ENCODE measurements at places on chromosomes 3 and 15. TPM values are rescaled to one million over a fixed set of nuclear protein-coding genes. Genes with fewer than 3 reads are reported as not detected.

IQCF5 gene
- total RNA-seq: not detected

SPINK8 gene
- total RNA-seq: not detected

ACTC1 gene
- 1.7 TPM for total RNA-seq

- DNase-seq: no peak
- H3K27me3 ChIP-seq: no peaks in the 10 kb centered on the region
- H3K27ac ChIP-seq: no peak overlapping the region
- H3K4me1 ChIP-seq: no peaks in the 10 kb centered on the region
- H3K36me3 ChIP-seq: no peaks in the 10 kb centered on the region
- H3K4me3 ChIP-seq: no peak overlapping the region
Measured at GRCh38 chr3:128367761-128368160, 98.9 kb downstream of the DNAJB8 start.

DNA sequence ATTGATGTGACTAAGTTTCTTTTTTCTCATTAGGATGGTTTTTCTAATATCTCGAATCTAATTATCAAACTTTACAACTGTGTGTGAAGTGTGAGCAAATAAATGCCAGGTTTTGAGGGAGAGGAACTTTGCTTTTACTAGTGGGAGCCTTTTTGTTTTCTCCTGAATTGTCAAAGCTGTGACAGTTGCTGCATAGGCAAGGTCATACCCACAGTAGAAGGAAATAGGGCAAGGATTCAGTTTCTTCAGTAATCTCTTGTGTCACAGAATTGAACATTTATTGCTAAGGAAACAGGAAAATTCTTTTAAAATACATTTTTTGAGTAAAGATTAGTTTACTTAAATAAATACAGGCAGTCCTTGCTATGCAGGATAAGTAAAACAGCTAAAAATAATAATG, 19.5 kb downstream of the GMPS start:
- no peak overlapping the region for H3K4me3 ChIP-seq
- no peaks in the 10 kb centered on the region for H3K27me3 ChIP-seq
- H3K36me3 ChIP-seq: no peaks in the 10 kb centered on the region

KNG1 gene
- total RNA-seq: 88.9 TPM

DNA sequence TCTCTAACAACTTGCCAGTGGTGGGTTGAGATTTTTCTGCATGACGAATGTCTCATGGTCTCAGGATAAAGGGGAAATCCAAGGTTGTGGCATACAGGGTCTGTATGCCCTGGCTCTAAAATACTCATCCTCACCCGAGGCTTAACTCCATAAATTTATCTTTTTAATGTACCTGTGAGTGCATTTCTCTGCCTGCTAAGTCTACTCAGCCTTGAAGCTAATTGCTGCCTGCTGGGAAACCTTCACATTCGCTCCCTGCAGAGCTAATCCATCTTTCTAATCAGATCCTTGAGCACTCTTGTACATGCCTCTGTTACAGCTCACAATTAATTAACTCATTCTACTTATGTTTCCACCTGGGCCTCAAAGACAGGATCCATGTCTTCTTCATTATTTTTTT, 93.8 kb downstream of the CMSS1 start:
- H3K27me3 ChIP-seq: no peaks in the 10 kb centered on the region
- no peak overlapping the region for H3K4me3 ChIP-seq
- no peak for DNase-seq

DNA sequence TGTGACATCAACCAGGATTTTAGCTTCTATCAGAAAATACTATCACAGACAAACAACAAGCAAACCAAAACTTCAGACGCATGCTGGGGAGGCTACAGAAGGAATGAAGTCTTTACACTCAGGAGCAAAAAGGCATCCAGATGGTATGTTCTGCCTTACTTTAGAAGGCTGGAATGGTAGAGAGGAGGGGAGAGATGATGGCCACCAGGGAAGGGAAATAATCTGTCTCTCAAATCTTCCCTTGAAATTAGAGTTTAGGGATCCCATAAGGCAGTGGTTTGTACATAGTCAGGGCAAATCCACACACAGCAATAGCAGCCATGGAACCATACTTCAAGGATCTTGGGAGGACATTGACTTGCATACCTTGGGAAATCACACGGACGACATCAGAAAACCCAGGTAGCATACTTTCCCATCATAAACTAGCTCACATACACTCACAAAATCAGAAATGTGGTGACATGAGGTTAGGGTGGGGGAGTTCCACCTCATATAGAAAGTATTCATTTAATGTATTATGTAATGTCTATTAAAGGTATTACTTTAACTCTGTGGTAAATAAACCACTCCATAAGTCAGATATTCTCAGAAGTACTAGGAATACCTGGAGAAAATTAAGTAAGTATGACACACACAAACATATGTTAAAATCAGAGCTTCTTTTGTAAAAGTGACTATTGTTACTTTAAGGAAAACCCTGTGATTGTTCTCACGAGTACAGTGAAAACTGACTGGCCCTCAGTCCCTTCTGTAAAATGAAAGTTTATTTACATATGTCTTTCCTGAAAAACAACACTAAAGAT, 9.4 kb downstream of the BTLA start:
- H3K36me3 ChIP-seq: no peaks in the 10 kb centered on the region
- H3K27ac ChIP-seq: no peak overlapping the region
- no peaks in the 10 kb centered on the region for H3K4me1 ChIP-seq
- H3K27me3 ChIP-seq: no peaks in the 10 kb centered on the region
- DNase-seq: no peak

DNA sequence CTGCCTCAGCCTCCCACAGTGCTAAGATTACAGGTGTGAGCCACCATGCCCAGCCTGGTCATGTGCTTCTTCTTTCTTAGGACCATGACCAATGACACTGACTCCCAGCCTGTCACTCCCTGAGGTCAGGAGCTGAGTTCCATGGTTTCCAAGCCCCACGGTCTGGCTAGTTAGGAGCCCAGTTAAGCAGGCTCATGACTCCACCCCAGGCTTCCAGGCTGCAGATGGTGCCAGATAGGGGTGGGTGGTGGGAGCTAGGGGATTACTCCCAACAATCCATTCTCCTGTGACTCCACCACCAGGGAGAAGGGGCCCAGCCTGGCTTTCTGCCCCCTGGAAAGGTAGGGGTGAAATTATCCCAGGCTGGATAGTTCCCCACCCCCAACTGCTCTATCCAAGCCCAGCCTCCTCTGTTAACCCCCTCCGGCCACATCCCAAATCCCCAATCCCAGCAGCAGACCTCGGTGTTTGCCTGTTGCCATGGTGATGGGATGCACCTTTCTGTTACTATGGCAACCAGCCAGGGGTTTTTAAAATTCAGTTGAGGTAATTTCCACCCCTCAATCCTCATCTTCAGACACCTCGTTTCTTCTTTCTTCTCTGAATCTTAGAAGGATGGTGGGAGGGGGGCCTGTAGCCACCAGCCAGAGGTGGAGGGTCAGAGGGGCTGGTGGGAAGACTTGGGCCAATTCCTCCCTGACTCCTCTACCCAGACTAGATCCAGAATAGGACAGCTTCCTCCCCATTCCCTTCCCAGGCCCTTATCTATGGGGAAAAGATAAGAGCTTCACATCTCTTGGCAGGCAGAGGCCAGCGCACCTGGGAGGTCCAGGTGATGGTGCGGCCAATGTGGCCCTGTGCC, 22.5 kb upstream of the SEMA3F start:
- no peak overlapping the region for H3K27ac ChIP-seq
- H3K4me1 ChIP-seq: peaks cover 10% of the 10 kb centered on the region
- no peaks in the 10 kb centered on the region for H3K36me3 ChIP-seq
- DNase-seq: no peak
- no peak overlapping the region for H3K4me3 ChIP-seq

MESP2 gene
- 1.2 TPM for total RNA-seq

DNA sequence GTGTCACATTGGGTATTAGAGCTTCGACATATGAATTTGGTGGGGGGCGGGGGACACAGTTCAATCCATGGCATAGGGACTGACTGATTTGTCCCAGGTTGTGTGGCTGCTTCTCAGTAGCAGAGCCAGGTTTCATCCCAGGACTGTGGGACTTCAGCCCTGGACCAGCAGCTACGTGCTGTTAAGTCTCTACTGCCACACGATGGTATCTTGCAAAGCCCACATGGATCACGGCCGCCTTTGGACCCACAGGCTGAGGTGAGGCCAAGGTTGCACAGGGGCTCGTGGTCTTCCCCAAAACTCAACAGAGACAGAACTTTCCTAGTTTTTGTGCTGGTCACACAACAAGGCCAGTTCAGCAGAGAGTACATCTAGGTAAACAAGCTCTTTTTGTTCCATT, 97.4 kb downstream of the LRRK1 start:
- H3K27ac ChIP-seq: no peak overlapping the region
- H3K4me1 ChIP-seq: no peaks in the 10 kb centered on the region
- H3K27me3 ChIP-seq: no peaks in the 10 kb centered on the region
- H3K36me3 ChIP-seq: no peaks in the 10 kb centered on the region

NCK1 gene
- total RNA-seq: 39.4 TPM

SLC24A5 gene
- not detected for total RNA-seq

MME gene
- total RNA-seq: 250 TPM

DNA sequence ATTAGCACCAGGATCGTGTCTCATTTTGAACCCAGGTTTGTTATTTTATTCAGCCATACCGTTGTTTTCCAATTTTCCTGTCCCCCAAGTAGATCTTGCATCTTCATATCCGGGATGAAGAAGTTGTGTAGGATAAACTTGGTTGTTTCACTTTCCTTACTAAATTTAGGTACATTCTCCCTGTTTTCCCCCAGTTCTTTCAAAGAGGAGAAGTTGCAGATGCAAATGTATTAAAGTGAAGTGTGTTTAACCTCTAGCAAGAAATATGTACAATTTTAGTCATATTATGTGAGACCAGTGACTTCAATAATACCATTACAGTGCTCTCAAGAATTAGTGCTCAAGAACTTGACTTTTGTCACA, 1.3 kb downstream of the ATXN7 start:
- H3K27me3 ChIP-seq: no peaks in the 10 kb centered on the region
- DNase-seq: no peak
- peaks cover 12% of the 10 kb centered on the region for H3K4me1 ChIP-seq
- H3K27ac ChIP-seq: peak overlapping the region; percentile 95

GRCh38 chr15:60228101-60228500, 169.7 kb downstream of the ANXA2 start:
- H3K4me3 ChIP-seq: no peak overlapping the region
- peak; percentile 15 for DNase-seq
- peaks cover 3% of the 10 kb centered on the region for H3K27me3 ChIP-seq
- no peaks in the 10 kb centered on the region for H3K36me3 ChIP-seq

GRCh38 chr3:39095778-39096177, 11.6 kb downstream of the GORASP1 start:
- DNase-seq: no peak
- no peaks in the 10 kb centered on the region for H3K4me1 ChIP-seq
- no peak overlapping the region for H3K4me3 ChIP-seq
- no peaks in the 10 kb centered on the region for H3K36me3 ChIP-seq

GPR156 gene
- 0.27 TPM for total RNA-seq

DNA sequence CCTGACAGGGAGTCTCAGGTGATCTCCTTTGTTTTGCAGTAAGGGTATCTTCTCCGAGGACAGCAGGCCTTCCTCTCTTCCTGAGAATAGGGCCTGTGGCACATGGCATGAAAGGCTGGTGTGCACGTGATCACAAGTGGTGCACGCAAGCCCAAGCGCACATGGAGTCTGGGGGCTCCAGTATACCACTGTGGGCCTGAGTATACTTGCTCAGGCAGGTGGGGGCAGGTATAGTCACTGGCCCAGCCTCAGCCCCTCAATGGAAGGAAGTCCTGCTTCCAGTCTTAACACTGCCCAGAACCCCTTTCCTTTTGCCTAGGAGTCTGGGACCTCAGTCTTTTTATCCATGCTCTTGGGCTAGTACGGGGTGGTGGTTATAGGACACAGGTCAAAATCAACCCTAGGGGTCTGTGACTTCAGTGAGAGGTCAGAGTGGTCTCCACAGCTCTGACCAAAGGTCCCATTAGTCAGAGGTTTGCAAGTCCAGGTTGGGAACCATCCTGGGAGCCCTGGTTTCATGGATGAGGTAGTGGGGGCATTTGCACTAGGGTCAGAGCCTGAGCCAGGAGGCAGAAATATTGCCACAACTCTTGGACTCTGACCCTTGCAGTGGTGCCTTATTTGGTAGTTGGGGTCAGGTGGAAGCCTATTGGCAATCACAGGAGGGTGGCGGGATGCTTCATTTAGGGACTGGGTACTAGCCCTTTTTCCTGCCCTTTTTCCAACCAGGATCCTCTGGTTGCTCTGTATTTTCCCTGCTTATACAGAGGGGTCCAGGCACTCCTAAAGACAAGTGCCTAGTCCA, 823 bp upstream of the CCDC71 start:
- H3K27me3 ChIP-seq: no peaks in the 10 kb centered on the region
- H3K36me3 ChIP-seq: no peaks in the 10 kb centered on the region
- H3K4me1 ChIP-seq: peaks cover 25% of the 10 kb centered on the region

CDHR4 gene
- total RNA-seq: not detected

- peak overlapping the region; percentile 14 for H3K4me3 ChIP-seq
- H3K4me1 ChIP-seq: no peaks in the 10 kb centered on the region
- DNase-seq: no peak
Measured at GRCh38 chr15:29968895-29969561, 113.7 kb upstream of the GOLGA8J start.

IL12A gene
- total RNA-seq: 0.88 TPM

- no peak overlapping the region for H3K4me3 ChIP-seq
- H3K4me1 ChIP-seq: no peaks in the 10 kb centered on the region
- DNase-seq: no peak
- H3K27me3 ChIP-seq: no peaks in the 10 kb centered on the region
Measured at GRCh38 chr3:67781218-67781617, 126.8 kb upstream of the SUCLG2 start.

PLA2G4B gene
- total RNA-seq: 2.7 TPM

SH3GL3 gene
- total RNA-seq: 8.7 TPM

DNA sequence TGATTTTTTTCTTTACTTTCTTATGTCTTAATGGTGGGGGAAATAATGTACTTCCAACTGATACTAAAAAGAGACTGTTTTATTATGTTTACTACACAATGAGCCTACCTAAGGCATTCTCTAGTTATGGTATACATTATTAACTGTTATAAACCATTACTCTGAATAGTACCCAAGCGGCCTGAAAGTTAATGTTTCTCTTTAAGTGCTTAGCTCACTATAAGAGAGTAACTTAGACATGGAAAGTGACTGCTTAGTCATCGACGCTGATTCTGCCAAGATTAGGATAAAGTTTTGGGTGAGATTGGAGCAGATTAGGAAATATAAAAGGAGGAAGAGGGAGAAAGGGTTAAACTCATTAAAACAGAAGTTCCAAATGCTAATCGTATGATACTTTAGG, 365.0 kb downstream of the NLGN1 start:
- H3K27ac ChIP-seq: no peak overlapping the region
- no peaks in the 10 kb centered on the region for H3K36me3 ChIP-seq
- no peaks in the 10 kb centered on the region for H3K27me3 ChIP-seq
- H3K4me1 ChIP-seq: no peaks in the 10 kb centered on the region
- no peak overlapping the region for H3K4me3 ChIP-seq

Measured in hepatocyte (in vitro differentiated cells).